ENCODE measurements at places on chromosomes 7 and 10. TPM values are rescaled to one million over a fixed set of nuclear protein-coding genes. Genes with fewer than 3 reads are reported as not detected.

The PTER gene
- total RNA-seq: 21.6 TPM

The NRAP gene
- total RNA-seq: not detected

The MYL7 gene
- 5.2 TPM for total RNA-seq

The TAS2R41 gene
- not detected for total RNA-seq

The BAMBI gene
- 116 TPM for total RNA-seq
